ENCODE measurements at places on chromosomes 16 and 17. TPM values are rescaled to one million over a fixed set of nuclear protein-coding genes. Genes with fewer than 3 reads are reported as not detected.

SEPTIN12 gene
- not detected for total RNA-seq

PAQR4 gene
- 3.3 TPM for total RNA-seq

CCDC144A gene
- 8.8 TPM for total RNA-seq

ACAP1 gene
- 0.33 TPM for total RNA-seq

FBF1 gene
- 15.9 TPM for total RNA-seq

ZNF469 gene
- total RNA-seq: 7.2 TPM

ZNF768 gene
- total RNA-seq: 21.0 TPM

KRTAP16-1 gene
- total RNA-seq: not detected

EVI2A gene
- 1.4 TPM for total RNA-seq

SKAP1 gene
- not detected for total RNA-seq

CCR7 gene
- 0.26 TPM for total RNA-seq

ABI3 gene
- total RNA-seq: 0.20 TPM

SLFN11 gene
- total RNA-seq: 113 TPM

FOXC2 gene
- 5.0 TPM for total RNA-seq

SLC38A8 gene
- total RNA-seq: not detected

METTL22 gene
- 23.8 TPM for total RNA-seq
